ENCODE measurements at places on chromosomes 4 and X.

DNA sequence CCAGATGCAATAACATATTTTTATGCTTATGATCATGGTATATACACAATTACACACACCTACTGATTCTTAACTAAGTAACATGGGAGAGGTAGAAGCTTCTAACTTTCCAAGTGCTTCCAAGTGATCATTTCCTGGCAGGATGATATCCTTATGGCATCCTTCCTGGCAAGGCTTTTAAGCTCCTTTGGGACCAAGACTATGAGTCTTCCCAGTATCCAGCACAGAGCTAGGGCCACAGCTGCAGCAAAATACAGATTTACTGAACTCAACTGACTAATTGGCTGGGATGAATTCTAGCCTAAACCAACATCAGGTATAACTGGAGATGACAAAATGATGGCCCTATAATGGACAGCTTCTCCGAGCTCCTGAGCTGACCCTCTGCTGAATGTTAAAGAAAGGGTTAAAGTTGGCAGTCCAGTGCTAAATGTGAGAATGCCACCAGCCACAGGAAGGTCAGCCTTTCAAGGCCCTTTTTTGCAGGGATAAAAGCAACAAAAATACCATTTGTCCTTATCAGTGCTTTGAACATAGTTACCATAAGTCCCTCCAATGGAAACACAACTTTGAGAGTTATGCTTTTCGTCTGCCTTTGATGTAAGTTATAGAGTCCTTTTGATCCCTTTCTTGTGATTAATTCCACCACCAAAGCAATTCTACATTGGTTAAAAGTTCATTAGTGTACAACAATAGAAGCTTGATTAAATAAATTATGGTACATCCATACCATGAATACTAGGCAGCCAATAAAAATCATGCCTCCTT is 73.4 kb downstream of the MGST2 start:
- no peak for DNase-seq

GRCh38 chr4:17166954-17167353 is 268.5 kb upstream of the LDB2 start:
- no peak for DNase-seq

DNA sequence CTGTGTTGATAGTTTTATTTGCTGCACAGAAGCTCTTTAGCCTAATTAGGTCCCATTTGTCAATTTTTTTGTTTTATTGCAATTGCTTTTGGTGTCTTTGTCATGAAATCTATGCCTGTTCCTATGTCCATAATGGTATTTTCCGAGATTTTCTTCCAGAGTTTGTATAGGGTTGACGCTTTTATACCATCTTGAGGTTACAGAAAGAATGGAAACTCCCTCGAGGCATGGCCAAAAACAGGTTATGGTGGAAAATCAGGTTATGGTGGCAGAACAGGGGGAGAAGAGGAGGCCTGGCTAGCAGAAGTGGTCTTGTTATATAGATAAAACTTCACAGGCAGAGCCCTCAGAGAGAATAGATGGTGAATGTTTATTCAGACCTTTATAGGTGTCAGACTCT is 21.6 kb downstream of the OPHN1 start:
- DNase-seq: no peak

GRCh38 chrX:46446727-46447378 is 98.4 kb downstream of the ZNF674 start:
- DNase-seq: peak; percentile 63

- no peak for DNase-seq
Measured at GRCh38 chr4:174828845-174829701, at the start of gene GLRA3. GLRA3 (minus strand) TSS chr4:174829247; CDS start chr4:174828811, 436 bp downstream.

- DNase-seq: no peak
Measured at GRCh38 chr4:138602664-138603063, 360.5 kb upstream of the SLC7A11 start.

DNA sequence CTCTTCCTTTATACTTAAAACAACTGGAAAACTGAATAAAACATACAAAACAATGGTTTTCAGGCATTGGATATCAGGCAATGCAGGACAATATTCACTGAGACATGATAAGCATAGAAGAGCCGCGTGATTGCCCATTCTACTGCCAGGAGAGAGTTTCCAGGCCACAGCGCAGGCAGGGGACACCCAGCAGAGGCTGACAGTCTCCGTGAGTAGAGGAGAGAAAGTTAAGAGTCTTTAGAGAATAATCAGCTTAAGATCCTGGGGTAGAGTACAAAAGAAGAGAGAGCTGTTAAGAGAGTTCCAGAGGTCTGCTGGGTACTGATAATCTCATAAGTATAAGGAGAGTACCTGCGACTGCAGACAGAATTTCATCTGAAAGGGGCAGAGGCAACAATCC is 18.4 kb upstream of the FRAS1 start:
- no peak for DNase-seq

- DNase-seq: no peak
Measured at GRCh38 chr4:181807771-181808170, 435.4 kb upstream of the TENM3 start.

GRCh38 chr4:90215286-90215685 is 88.1 kb downstream of the CCSER1 start:
- no peak for DNase-seq

- no peak for DNase-seq
Measured at GRCh38 chr4:113273721-113274220, 224.3 kb downstream of the ANK2 start.

DNA sequence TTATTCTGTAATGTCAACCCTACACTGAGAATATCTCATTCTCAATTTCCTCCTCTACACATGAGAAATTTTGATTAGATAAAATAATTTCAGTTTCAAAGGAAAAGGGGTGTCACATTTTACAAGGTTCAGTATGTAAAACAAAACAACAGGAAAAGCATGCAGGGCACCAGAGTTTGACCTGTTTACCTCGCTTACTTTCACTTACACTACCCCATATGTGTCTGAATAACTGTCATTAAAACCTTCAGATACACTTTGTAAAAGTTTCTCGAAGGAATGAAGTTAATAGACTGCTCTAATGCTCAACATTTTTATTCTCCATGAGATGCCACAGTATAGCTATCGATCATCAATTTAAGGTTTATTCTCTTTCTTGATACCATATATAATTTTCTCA is 12.3 kb upstream of the PCDH10 start:
- no peak for DNase-seq

DNA sequence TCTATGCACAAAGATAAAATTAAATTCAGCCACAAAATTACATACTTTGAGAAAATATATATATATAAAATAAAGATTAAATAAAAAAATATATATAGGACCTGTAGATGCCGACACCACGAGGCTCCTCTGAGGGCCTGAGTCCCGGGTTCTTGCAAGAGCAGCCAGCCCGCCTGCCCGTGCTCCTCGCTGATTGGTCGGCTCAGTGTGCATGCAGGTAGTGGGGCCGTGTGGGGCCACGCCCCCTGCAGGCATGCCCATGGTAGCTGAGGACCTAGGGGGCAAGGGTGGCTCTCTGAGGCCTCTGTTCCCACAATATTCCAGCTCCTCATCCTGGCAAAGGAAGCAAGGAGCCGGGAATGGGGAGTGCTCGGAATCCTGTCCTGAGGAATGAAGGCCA is 80.5 kb upstream of the AMELX start:
- no peak for DNase-seq

DNA sequence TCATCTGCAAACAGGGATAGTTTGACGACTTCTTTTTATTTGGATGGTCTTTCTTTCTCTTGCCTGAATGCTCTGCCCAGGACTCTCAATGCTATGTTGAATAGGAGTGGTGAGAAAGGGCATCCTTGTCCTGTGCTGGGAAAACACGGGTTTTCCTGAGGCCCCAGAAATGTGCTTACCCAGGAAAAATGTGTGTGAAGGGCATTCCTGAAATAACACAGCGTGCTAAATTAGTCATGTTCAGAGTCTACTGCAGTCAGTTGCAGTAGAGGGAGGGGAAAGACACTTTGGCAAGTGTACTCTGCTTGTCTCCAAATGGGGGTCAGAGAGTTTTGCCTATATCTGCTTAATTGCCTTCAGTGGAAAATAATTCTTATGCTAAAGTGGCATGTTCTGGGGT is 153.9 kb downstream of the CCNG2 start:
- no peak for DNase-seq

DNA sequence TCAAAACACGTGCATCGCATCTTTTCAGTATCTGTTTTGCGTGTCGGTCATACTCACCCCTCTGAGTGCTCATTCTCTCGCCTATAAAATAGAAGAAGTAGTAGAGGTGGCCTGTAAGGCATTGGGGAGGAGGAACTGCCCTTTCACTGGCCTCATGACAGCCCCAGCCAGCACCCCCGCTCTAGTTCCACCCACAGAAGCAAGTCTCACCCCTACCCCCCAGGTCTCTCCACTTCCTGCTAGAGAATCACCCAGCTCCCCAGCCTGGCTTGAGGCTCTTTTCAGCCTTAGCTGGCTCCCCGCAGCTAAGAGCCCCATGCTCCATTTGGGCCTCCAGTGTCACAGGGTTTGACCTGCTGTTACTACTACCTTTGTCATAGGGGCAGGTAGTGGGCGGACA is 11.8 kb downstream of the HDAC6 start:
- DNase-seq: no peak

GRCh38 chr4:152534541-152535359 is 1.1 kb downstream of the FBXW7 start:
- peak; percentile 14 for DNase-seq

DNA sequence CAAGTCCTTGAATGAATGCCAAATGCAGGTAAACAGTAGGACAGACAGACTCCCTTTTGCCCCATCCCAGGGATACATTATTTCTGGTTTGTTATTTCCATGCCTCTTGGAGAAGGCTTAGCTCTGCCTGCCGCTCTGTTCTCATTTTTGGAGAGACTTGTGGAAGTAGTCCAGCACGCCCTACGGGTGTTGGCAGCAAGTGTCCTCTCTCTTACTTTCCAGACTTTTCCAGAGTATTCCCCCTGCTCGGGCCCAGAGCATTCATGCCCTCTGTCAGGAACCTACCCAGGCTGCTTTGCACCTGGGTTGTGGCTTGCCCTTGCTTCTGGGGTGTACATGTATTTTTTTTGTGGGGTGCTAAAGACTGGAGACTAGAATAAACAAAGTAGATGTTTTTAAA is 15.3 kb downstream of the SLC34A2 start:
- no peak for DNase-seq

DNA sequence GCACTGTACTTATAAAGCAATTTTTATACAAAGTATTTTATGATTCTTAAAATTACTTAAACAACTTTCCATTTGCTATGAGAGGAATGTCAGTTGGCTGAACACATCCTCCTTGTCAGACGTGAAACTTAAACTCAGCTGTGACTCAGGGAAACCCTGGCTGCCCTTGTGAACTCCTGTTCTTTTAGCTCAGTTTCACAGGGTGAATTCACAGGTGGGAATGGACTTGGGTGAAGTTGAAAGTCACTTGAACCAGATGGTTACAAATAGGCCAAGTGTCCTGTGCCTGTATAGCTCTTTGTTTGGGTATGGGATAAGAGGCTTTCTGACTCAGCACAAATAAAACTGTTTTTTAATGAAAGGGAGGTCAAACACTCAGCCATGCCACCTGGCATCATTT is 67.4 kb upstream of the FAM47B start:
- no peak for DNase-seq

- no peak for DNase-seq
Measured at GRCh38 chrX:103849558-103849957, 17.5 kb upstream of the RAB9B start.

DNA sequence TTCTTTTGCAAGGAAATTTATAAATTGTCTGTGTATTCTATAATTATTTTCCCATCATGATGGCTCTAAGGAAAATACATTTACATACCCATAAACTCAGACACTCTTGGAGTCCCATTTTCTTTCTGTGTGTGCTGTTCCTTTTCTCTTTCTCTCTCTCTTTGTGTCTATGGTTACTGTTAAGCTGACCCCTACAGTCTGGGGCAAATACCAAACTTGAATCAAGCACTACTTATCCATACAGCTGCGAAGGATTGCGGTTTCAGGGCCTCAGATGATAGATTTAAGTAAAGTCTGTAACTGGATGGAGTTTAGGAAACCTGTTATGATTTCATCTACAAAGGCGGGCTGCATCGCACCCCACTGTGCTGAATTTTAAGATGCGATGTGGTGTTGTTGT is 150.2 kb downstream of the SHROOM3 start:
- DNase-seq: no peak

- no peak for DNase-seq
Measured at GRCh38 chr4:36772154-36772516, 472.4 kb upstream of the NWD2 start.

DNA sequence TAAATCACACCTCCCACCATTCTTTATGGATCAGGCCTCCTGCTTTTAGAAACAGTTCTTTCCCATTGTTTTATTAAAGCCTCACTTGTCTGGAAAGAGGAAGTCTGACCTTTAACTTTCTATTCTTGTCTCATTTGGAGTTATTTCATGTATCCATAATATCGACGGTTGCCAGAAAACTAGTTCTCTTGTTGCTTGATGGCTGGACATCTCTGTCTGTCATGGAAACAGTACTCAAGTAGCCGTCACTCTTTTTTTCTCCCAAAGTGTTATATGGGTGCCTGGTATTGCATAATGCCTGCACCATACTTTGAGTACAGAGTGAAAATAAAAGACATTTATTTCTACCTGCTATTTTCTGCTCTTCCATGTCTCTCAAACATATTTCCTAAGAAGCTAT is 61.4 kb downstream of the PHEX start:
- DNase-seq: no peak

DNA sequence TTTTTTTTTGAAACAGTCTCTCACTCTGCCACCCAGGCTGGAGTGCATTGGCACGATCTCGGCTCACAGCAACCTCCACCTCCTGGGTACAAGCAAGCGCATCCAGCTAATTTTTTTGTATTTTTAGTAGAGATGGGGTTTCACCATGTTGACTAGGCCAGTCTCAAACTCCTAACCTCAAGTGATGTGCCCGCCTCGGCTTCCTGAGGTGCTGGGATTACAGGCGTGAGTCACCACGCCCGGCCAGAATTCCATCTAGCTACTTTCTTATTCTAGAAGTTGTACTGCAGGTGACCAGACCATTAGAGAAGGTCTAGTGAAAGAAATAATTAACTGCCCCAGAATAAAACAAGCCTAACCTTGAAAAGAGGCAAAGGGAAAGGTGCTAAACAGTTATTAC is 2.3 kb downstream of the LRBA start:
- DNase-seq: peak; percentile 6

GRCh38 chr4:145178740-145179280 is 1.6 kb downstream of the OTUD4 start:
- DNase-seq: no peak

DNA sequence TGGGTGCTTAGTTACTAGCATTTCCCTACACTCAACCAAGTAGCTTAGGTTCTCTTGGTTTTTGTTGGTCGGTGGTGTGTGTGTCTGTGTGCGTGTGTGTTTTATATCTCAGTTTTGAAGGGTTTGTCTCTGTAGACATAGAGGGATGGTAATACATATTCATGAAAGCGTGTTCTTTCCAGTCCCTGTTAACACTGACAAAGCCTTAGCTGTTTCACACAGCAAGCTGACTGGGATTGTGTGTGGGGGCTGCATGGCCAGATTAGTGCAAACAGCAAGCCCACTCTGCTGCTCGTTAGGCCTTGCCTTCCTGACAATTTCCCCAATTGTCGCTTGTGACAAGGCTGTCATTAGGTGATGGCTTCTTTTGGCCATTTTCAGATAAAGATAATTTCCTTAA is 43.9 kb downstream of the ALPK1 start:
- no peak for DNase-seq

GRCh38 chrX:55794405-55794804 is 76.9 kb downstream of the RRAGB start:
- DNase-seq: no peak

GRCh38 chr4:135927651-135928050 is 1604.6 kb downstream of the PCDH18 start:
- no peak for DNase-seq

Measured in activated CD4-positive, alpha-beta T cell treated with anti-CD3 and anti-CD28 coated beads, Interleukin-2, amount 50 U/mL, for 24 hours (primary cell).